ENCODE measurements at places on chromosomes 7 and 10. TPM values are rescaled to one million over a fixed set of nuclear protein-coding genes. Genes with fewer than 3 reads are reported as not detected.

DNA sequence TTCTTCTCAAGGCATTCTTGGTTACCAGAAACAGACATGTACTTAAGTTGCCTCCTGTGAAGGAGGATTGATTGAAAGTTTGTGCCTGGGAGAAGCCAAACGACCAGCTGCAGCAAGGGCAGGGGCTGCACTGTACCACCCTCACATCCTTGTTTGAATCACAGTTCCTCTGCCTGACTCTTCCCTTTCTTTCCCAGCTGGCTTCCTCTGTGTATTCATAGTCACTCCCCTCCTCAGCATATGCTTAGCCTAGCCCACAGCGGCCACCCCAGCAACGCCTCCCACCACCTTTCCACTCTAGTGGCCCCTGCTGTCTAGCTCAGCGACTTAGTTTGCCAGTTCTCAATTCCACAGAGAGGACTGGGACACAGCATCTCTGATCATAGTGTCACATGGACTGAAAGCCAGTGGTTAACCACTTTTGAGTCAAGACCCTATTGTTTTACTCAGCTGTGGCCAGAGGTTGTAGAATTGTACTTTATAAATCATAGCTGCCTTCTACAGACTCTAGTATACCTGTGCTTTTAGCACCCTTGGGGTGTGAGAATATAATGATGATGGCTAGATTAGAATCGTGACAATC is 643.0 kb downstream of the SUGCT start:
- no peak for DNase-seq

The RTKN2 gene
- 22.1 TPM for total RNA-seq

- DNase-seq, result no peak
These were observed 61.9 kb downstream of the RGS10 start for GRCh38 chr10:119480667-119481066.

The RET gene
- 8.4 TPM for total RNA-seq

DNA sequence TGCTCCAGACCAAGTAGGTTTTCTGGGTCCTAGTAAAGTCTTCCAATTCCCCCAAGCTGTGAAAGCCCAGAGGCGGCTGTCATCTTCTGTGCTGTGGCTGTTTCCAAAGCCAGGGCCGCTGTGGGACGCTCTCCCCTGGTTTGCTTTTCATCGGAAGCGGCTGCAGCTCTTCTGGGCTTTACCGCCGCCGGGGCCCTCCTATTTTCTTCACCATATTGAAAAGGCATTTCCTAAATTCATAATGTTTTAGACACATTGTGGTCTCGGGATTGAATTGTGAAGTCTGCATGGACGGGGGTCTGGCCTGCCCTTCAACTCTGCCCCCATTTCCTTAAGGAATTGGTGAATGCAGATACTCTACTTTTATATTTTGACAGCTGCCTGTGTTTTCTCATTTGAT is 551.4 kb upstream of the MGMT start:
- no peak for DNase-seq

The CPEB3 gene
- total RNA-seq, result 1.9 TPM

- no peak for DNase-seq
These were observed 144.5 kb upstream of the AGR3 start for GRCh38 chr7:17026269-17026668.

- no peak for DNase-seq
These were observed 131.0 kb downstream of the SEM1 start for GRCh38 chr7:96578606-96579005.

- DNase-seq, result no peak
These were observed 7.9 kb downstream of the CCDC3 start for GRCh38 chr10:12993595-12993994.

The AGMO gene
- 0.22 TPM for total RNA-seq

GRCh38 chr7:139086454-139086853 is 23.1 kb downstream of the ZC3HAV1 start:
- DNase-seq, result no peak

All from H1 (cell line).